ENCODE measurements at places on chromosomes 11 and 22.

- H3K27me3 ChIP-seq, result no peaks in the 10 kb centered on the region
- peak overlapping the region; percentile 67 for H3K27ac ChIP-seq
- H3K36me3 ChIP-seq, result no peaks in the 10 kb centered on the region
- no peak for DNase-seq
- H3K4me1 ChIP-seq, result peaks cover 30% of the 10 kb centered on the region
- peak overlapping the region; percentile 82 for H3K4me3 ChIP-seq
These were observed 50.3 kb downstream of the TRIOBP start for GRCh38 chr22:37747080-37747714.

DNA sequence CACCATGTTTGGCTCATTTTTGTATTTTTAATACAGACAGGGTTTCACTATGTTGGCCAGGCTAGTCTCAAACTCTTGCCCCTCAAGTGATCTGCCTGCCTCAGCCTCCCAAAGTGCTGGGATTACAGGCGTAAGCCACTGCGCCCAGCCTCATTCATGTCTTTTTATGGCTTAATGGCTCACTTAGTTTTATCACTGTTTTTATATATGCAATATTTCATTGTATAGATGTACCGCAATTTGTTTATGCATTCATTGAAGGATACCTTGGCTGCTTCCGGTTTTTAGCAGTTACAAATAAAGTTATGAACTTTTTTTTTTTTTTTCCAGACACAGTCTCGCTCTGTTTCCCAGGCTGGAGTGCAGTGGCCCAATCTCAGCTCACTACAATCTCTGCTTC is 5.5 kb upstream of the TCN2 start:
- no peak overlapping the region for H3K4me3 ChIP-seq
- H3K27ac ChIP-seq, result no peak overlapping the region
- H3K4me1 ChIP-seq, result peaks cover 11% of the 10 kb centered on the region
- no peaks in the 10 kb centered on the region for H3K27me3 ChIP-seq
- no peaks in the 10 kb centered on the region for H3K36me3 ChIP-seq

- H3K27ac ChIP-seq, result no peak overlapping the region
- H3K4me3 ChIP-seq, result no peak overlapping the region
- DNase-seq, result no peak
- peaks cover 45% of the 10 kb centered on the region for H3K36me3 ChIP-seq
- H3K4me1 ChIP-seq, result peaks cover 2% of the 10 kb centered on the region
- H3K27me3 ChIP-seq, result no peaks in the 10 kb centered on the region
These were observed 42.9 kb upstream of the TTC36 start for GRCh38 chr11:118484405-118484804.

GRCh38 chr11:104549019-104549418 is 349.2 kb downstream of the CASP12 start:
- no peaks in the 10 kb centered on the region for H3K36me3 ChIP-seq
- no peaks in the 10 kb centered on the region for H3K4me1 ChIP-seq
- no peak for DNase-seq
- no peaks in the 10 kb centered on the region for H3K27me3 ChIP-seq
- H3K27ac ChIP-seq, result no peak overlapping the region
- no peak overlapping the region for H3K4me3 ChIP-seq

DNA sequence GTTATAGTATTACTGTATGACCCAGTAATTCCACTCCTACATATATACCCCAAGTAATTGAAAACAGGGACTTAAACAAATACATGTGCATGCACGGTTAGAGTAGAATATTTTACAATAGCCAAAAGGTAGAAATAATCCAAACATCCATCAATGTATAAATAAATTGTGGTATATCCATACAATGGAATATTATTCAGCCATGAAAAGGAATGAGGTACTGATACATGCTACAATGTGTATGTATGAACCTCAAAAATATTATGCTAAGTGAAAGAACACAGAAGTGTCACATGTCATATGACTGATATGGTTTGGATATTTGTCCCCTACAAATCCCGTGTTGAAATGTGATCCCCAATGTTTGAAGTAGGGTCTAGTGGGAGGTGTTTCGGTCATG is 560.8 kb upstream of the LARGE1 start:
- H3K4me1 ChIP-seq, result no peaks in the 10 kb centered on the region
- no peak overlapping the region for H3K27ac ChIP-seq
- no peak for DNase-seq
- H3K27me3 ChIP-seq, result no peaks in the 10 kb centered on the region
- no peak overlapping the region for H3K4me3 ChIP-seq
- H3K36me3 ChIP-seq, result no peaks in the 10 kb centered on the region

DNA sequence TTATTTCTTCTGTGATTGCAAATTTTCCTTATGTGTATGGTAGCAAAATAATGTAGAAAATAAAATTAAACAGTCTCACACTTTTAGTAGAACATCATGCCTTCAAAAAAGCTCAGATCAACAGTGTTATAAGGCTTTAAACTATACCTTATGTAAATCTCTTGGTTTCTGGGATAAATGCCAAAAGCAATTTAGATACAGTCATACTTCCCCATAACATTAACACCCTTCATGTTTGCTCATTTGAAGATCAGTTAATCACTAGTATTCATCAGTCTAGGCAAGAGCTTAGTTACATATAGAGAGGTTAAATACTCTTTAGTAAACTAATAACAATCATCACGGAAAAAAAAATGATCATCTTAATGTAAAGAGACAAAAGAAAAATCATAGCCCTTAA is 421.8 kb upstream of the ANO3 start:
- no peak overlapping the region for H3K4me3 ChIP-seq
- no peak for DNase-seq
- no peaks in the 10 kb centered on the region for H3K4me1 ChIP-seq
- H3K27ac ChIP-seq, result no peak overlapping the region

DNA sequence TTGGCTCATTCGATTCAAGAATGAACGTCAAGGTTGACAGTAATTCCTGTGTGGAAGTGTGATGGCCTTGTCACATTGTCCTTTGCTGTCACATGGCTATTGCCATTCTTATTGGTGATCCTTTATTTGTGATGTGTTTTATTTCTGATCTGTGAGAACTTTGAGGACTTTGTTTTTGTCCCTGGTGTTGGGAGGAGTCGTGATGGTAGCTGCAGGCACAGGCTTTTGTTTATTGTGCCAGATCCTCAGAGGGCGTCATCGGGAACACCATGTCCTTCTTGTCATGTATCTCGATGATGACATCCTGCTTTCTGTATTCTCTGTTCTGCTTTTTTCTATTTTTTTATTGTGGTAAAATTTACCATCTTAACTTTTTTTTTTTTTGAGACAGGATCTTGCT is 5.6 kb downstream of the PICK1 start:
- peaks cover 4% of the 10 kb centered on the region for H3K4me1 ChIP-seq
- no peak overlapping the region for H3K27ac ChIP-seq
- H3K27me3 ChIP-seq, result no peaks in the 10 kb centered on the region
- no peak for DNase-seq
- H3K36me3 ChIP-seq, result peaks cover 19% of the 10 kb centered on the region

- no peaks in the 10 kb centered on the region for H3K27me3 ChIP-seq
- H3K4me1 ChIP-seq, result peaks cover 2% of the 10 kb centered on the region
- no peak overlapping the region for H3K4me3 ChIP-seq
- H3K27ac ChIP-seq, result no peak overlapping the region
These were observed 1402.6 kb upstream of the TENM4 start for GRCh38 chr11:80843266-80843974.

DNA sequence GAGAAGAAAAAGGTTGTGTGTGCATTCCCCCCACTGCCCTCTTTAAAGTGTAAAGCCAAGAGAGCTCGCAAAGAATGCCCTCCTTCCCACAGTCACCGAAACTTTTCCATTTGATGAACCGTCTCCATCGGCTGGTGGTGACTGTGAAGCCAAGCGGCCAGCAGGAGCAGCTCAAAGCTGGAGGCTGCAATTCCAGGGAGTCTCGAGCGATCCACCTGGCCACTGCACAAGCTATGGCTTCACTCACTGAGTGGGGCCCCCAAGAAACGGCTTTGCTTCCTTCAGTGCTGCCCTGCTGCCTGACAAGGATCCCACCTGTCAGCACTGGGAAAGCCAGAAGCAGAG is 117.7 kb downstream of the ABTB2 start:
- no peaks in the 10 kb centered on the region for H3K36me3 ChIP-seq
- H3K27me3 ChIP-seq, result peaks cover 4% of the 10 kb centered on the region

- H3K27ac ChIP-seq, result no peak overlapping the region
- H3K27me3 ChIP-seq, result peaks cover 4% of the 10 kb centered on the region
- no peak for DNase-seq
- no peak overlapping the region for H3K4me3 ChIP-seq
These were observed 4.7 kb downstream of the C11orf52 start for GRCh38 chr11:111923351-111923788.

DNA sequence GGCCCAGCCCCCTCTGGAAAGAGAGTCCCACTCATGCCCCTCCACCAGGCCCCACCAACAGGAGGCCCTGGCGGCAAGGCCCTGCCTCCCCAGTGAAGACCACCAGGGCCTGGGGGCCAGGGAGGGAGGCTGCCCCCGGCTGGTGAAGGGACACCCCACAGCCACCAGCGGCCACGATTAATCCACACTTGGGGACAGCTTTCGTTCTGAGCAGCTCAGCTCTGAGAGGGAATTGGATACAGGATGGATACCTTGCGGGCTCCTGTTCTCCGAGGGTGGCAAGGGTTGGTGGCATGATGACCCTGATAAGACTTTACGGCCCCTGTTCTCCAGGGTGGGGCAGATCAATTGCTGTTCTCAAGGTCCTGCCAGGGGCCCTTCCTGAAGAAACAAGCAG is 6.9 kb upstream of the NLRP6 start:
- H3K36me3 ChIP-seq, result peaks cover 2% of the 10 kb centered on the region
- no peak overlapping the region for H3K4me3 ChIP-seq
- no peaks in the 10 kb centered on the region for H3K27me3 ChIP-seq
- H3K27ac ChIP-seq, result no peak overlapping the region
- H3K4me1 ChIP-seq, result peaks cover 39% of the 10 kb centered on the region

- no peak overlapping the region for H3K4me3 ChIP-seq
- H3K4me1 ChIP-seq, result no peaks in the 10 kb centered on the region
- DNase-seq, result peak; percentile 7
- H3K36me3 ChIP-seq, result no peaks in the 10 kb centered on the region
- H3K27me3 ChIP-seq, result peaks cover 14% of the 10 kb centered on the region
These were observed 28.5 kb downstream of the DCDC1 start for GRCh38 chr11:31340903-31341572.

DNA sequence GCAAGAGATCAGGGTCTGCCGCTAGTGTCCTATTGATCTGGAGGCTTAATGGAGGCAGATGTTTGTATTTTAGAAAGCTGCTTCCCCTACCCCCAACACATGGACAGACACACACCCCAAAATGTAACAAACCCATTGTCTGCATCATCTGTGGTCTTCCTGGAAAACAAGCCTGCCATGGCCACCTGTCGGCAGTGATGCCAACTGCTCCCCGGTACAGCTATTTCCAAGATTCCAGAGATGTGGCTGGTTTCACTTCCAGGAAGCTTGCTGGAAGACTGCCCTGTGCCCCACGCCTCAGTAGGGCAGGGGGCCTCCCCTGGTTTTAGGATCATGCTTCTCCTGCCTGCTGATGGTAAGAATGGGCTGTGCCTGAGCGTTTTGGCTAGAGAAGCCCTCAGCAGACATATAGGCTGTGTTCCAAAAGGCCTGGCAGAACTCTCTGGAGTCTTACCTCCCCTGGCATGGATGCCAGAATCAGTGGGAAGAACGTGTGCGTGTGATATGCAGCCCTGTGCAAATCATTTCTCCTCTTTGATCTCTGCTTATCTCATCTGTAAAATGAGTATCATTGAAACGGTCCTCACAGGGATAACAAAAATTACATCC is 108.6 kb downstream of the FBXO7 start:
- H3K36me3 ChIP-seq, result no peaks in the 10 kb centered on the region
- no peak overlapping the region for H3K4me3 ChIP-seq
- no peak for DNase-seq
- peaks cover 2% of the 10 kb centered on the region for H3K27me3 ChIP-seq

DNA sequence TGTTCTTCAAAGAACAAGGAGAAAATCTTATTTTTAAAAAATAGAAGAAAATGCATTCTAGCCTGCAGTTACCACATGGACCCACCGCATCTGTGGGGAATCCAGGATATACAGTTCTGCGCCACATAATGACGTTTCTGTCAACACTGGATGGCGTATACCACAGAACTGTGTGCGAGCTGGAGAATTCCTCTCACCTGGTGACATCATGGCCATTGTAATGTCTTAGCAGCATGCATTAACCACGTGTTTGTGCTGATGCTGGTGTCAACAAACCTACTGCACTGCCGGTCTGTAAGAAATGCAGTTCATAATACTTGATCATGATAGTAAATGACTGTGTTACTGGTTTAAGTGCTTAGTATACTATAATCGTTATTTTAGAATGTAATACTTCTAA is 174.7 kb downstream of the TBC1D22A start:
- no peak for DNase-seq
- H3K4me3 ChIP-seq, result no peak overlapping the region
- peaks cover 12% of the 10 kb centered on the region for H3K36me3 ChIP-seq
- peaks cover 31% of the 10 kb centered on the region for H3K4me1 ChIP-seq
- H3K27ac ChIP-seq, result no peak overlapping the region
- no peaks in the 10 kb centered on the region for H3K27me3 ChIP-seq

GRCh38 chr11:47607380-47607779 is 13.2 kb upstream of the C1QTNF4 start:
- H3K4me1 ChIP-seq, result peaks cover 5% of the 10 kb centered on the region
- no peaks in the 10 kb centered on the region for H3K36me3 ChIP-seq
- H3K4me3 ChIP-seq, result no peak overlapping the region
- no peaks in the 10 kb centered on the region for H3K27me3 ChIP-seq
- no peak overlapping the region for H3K27ac ChIP-seq

DNA sequence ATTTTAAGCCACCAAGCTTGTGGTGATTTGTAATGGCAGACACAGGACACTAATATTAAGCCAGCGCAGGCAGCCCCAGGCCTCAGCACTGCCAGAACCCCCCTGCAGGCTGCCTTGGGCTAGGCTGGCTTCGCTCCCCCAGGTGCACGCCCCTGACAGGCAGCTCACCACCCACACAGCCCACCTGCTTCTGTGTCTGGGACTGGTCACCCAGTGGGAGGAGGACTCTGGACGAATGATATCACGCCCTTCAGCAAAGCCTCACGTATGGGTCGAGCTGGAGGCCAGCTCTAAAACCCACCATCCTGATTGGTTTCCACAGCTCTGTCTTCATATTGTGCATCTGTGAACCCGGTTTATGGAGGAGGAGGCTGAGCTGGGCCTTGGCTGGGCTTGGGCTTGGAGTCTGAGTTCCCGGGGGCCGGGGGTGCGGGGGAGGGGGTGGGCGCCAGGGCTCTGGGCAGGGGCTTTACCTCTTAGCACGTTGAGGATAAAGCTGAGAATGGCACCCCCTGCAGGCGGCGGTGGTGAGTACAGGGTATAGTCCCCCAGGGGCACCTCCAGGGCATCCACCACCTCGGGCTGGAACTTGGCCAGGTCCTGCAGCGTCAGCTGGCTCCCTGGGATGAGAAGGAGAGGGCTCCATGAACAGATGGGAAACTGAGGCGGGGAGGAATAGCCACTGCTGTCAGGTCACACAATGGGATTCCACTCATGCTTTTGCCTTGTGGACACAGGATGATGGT is 13.8 kb downstream of the GGT5 start:
- H3K4me1 ChIP-seq, result no peaks in the 10 kb centered on the region
- DNase-seq, result peak; percentile 80
- no peaks in the 10 kb centered on the region for H3K36me3 ChIP-seq

Data from activated naive CD8-positive, alpha-beta T cell treated with anti-CD3 and anti-CD28 coated beads, Interleukin-2, amount 50 U/mL, for 24 hours (primary cell).